ENCODE measurements at places on chromosomes 11 and 22.

- no peak overlapping the region for H3K4me3 ChIP-seq
- H3K27me3 ChIP-seq: peaks cover 4% of the 10 kb centered on the region
- H3K36me3 ChIP-seq: no peaks in the 10 kb centered on the region
- no peak overlapping the region for H3K27ac ChIP-seq
These were observed 226.7 kb upstream of the NARS2 start for GRCh38 chr11:78801161-78801884.

- no peak for DNase-seq
- no peak overlapping the region for H3K27ac ChIP-seq
- peaks cover 5% of the 10 kb centered on the region for H3K4me1 ChIP-seq
- no peaks in the 10 kb centered on the region for H3K27me3 ChIP-seq
These were observed 3.1 kb downstream of the SAA2 start for GRCh38 chr11:18245396-18245795.

GRCh38 chr22:50443801-50444625 is 30.8 kb downstream of the SBF1 start:
- H3K36me3 ChIP-seq: peaks cover 11% of the 10 kb centered on the region
- no peak overlapping the region for H3K4me3 ChIP-seq
- peaks cover 17% of the 10 kb centered on the region for H3K27me3 ChIP-seq
- peaks cover 8% of the 10 kb centered on the region for H3K4me1 ChIP-seq
- H3K27ac ChIP-seq: peak overlapping the region; percentile 70

DNA sequence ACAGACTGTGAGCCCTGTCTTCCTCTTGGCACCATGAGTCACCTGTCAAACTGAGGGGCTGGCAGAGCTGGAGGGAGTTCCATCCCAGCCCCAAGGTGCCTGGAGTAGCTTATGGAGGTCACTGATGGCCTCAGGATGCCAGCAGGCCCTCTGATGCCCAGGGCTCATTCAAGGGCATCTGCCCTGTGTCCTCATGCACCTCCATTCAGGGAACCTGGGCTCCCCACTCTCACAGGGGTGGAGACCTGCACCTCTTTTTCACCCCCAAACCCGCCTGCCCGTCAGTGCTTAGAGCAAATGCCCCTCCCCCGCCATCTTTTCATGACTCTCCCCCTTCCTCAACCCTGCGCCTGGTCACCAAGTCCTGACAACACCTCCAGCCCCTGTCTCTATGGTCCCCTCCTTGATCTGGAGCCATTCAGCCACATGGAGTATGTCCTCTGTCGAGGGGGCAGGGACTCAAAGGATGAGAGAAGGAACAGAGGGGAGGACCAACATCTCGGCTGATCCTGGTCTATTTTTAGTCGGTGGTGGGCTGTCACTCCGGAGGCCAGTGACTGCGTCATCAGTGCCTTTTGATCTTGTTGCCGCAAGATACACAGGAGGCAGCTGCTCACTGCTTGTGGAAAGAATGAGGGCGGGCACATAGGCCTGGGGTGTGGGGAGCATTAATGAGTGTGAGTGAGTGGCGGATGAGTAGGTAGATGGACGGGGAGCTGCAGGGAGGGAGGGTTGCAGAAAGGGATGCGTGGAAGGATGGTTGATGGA is 72.2 kb downstream of the CDKN1C start:
- no peak overlapping the region for H3K27ac ChIP-seq
- H3K27me3 ChIP-seq: peaks cover 16% of the 10 kb centered on the region
- H3K4me1 ChIP-seq: peaks cover 11% of the 10 kb centered on the region
- DNase-seq: no peak

DNA sequence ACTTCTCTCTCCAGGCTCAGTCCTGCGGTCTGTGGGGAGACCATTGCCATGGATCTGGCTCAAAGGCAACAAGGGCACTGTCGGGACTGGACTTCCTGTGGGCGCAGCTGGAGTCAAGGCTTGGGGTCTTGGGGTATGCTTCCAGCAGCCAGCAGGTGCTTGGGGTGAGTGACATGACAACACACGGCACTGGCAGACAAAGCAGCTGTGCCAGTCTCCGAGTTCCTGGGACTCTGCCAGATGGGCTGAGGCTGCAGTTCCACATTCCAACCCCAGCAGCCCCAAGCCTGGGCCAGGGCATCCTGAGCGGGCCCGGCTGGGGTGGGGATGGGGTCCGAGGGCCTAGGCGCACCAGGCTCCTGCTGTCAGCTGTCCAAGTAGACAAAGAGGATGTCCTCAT is 12.3 kb downstream of the GUCD1 start:
- peaks cover 2% of the 10 kb centered on the region for H3K27me3 ChIP-seq
- H3K36me3 ChIP-seq: peaks cover 40% of the 10 kb centered on the region
- no peak overlapping the region for H3K4me3 ChIP-seq
- no peak for DNase-seq
- H3K27ac ChIP-seq: no peak overlapping the region

GRCh38 chr11:67466962-67467771 is 1.9 kb downstream of the TMEM134 start:
- H3K4me3 ChIP-seq: peak overlapping the region; percentile 62
- H3K27ac ChIP-seq: no peak overlapping the region
- peaks cover 10% of the 10 kb centered on the region for H3K4me1 ChIP-seq

- no peak for DNase-seq
- peaks cover 7% of the 10 kb centered on the region for H3K36me3 ChIP-seq
- H3K27me3 ChIP-seq: peaks cover 2% of the 10 kb centered on the region
- H3K4me3 ChIP-seq: no peak overlapping the region
These were observed 139.0 kb downstream of the BRD1 start for GRCh38 chr22:49688516-49689254.

- no peak overlapping the region for H3K27ac ChIP-seq
- no peak overlapping the region for H3K4me3 ChIP-seq
- no peaks in the 10 kb centered on the region for H3K36me3 ChIP-seq
- peaks cover 2% of the 10 kb centered on the region for H3K27me3 ChIP-seq
These were observed 47.8 kb downstream of the BRSK2 start for GRCh38 chr11:1437500-1437899.
